Activated naive CD4-positive, alpha-beta T cell treated with Interleukin-2 at 50 U/mL for 16 hours (primary cell): ENCODE measurements at places on chromosomes 16 and 17.
A peak's percentile ranks its signal among the peaks of the same experiment; 100 is the strongest.

DNA sequence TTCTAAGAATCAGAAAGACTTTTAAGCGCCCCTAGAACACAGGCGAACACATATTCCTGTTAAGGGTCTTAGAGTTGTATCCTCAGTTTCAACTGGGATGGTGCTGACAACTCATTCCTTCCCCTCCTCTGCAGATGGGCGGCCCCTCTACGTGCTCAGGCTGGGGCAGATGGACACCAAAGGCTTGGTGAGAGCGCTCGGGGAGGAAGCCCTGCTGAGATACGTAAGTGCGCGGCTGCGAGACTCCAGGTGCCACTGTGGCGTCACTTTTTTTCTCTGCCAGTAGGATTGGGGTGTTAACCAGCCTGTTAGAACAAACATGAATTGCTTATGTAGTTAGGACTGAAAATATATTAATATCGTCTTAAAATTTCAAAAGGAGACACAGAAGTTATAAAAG is 62.7 kb downstream of the SEC14L1 start:
- DNase-seq, result no peak

GRCh38 chr16:84138824-84139627 is 6.0 kb downstream of the HSDL1 start:
- no peak for DNase-seq

GRCh38 chr17:7070712-7071111 is 9.3 kb downstream of the CLEC10A start:
- DNase-seq, result no peak

- DNase-seq, result peak; percentile 83
These were observed 910 bp downstream of the ITGAL start for GRCh38 chr16:30473231-30474073.

DNA sequence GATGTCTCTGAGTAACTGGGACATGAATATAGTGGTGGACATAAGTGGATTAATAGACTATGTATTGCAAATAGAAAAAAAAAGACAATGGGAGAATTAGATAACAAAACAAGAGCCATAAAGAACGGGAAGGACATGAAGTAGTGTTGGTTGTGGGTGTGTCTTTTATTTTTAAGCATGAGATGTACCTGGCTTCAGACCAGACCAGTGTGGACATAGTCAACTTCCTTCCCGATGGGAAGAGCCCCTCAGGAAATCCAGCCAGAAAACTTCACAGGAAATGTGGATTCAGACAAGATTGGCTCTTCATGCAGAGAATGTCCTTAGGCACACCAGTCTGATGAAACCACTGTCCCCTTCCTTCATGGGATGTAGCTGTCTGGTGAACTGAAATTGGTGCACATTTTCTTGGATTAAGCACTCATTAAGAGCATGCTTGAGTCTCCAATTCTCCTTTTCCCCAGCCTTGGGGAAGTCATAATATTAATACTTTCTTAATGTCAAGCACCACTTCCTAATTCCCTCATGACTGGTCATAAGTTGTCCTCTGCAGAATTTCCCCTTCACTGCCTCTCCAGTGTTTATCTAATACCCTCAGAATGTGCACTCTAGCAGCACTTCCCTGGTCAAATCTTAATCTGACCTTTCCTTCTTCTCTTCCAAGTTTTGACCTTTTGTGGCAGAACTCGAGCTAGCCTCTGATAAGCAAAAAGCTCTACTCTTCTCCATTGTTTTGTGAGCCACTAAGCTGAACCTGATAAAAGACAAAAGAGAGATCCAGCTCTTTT is 350.6 kb upstream of the MAF start:
- DNase-seq, result no peak

DNA sequence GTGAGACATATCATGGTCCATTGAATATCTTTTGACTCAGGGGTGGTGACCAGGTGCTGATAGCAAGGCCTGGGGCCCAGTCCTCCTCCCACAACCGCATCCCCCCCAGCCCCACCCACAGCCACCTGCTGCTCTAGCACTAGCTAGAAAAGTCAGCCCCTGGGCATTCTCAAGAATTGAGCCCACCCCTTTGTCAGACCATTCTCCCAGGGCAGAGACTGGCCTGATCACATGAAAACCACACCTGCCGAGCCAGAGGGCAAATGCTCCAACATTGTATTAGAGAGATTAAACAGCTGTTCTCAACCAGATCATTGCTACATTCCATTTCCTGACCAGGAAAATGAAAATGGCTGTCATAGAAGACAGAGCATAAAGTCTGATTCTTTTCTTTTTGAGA is 62.4 kb downstream of the RAB11FIP4 start:
- DNase-seq, result no peak

DNA sequence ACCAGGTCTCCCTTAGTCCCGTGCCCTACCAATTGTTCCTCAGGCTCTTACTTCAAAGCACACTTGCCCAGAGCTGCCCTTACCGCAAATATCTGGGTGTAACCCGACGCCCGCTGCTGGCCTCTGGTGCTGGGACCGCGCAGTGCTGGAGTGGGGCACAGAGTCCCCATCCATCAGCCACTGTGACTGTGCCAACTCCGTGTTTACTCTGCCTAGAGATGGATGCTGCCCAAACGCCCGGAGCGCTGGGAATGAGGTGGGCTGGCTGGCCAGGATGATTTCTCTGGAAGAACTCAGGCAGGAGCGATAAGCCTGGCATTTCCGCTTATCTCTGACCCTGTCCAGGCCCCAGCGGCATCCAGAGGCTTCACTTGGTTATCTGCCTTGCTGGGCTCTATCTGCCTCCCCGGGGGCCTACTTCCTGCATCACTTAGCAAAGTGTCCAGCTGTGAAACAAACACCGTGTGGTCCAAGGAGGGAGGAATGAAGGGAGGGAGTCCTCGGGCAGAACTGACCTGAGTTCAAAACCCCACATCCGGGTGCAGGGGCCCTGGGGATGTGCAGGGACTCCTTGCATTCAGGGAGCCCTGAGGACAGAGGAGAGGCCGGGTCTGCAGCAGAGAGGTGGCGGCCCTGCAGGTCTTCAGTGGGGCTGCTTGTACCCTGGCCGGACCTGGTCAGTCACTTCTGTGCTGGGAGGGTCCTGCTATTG is 9.4 kb upstream of the MYLK3 start:
- DNase-seq, result no peak

DNA sequence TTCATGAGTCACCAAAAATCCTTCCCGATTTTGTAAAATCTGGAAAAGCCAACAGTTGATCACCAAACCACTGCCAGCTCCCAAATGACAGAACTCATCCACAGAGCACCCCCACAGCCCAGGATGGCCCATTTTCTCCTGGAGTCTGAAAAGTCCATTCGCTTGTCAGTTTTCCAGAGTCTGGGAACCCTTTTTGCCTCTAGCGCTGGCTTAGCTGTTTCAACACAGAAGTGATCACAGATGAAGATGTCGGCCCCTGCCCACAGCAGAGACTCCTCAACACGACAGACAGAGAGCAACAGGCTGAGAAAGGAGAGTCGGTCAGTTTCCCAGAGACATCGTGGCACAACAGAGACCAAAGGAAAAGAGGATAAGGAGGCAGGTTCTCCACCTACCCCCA is 66.4 kb downstream of the NXN start:
- DNase-seq, result no peak

DNA sequence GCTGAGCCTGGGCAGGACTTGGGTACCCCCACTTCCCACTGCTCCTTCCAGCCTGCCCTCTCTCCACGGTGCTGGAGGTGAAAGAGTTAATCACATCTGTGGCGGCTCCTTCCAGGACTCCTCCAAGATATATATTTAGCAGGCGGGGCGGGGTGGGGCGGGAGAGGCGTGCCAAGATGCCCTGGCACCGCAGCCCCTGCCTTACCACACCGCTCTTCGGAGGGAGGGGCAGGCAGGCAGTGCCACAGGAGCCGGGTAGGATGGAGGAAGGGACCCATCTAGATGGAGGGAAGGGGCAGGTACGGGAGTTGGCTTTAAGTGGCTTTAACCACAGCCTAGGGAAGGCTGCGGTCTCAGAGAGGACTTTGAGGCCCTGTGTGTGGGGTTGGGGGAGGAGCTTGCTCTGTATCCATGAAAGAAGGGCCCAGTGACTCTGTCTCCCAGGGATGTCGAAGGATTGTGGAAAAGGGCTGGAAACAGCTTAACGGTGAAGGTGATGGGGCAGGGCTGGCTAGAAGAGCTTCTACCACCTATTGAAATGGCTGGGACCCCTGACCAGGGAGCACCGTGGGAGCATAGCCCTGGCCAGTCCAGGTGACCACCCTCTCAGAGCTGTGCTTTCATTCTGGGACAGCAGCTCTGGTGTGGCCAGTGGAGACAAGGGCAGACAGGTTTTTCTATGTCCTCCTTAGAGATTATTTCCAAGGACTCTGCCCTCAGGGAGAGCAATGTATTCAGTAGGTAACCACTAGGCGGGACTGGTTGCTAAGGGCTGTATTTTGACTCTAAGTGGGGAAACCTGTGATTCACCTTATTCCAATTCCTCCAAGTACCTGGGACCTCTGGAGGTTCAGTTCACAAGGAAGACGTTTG is 13.0 kb downstream of the GPR142 start:
- DNase-seq, result no peak

- DNase-seq, result no peak
These were observed 2.0 kb downstream of the P2RX1 start for GRCh38 chr17:3914312-3914670.

- DNase-seq, result peak; percentile 30
These were observed 138.7 kb upstream of the RPH3AL start for GRCh38 chr17:491086-492021.

- no peak for DNase-seq
These were observed 10.9 kb upstream of the HS3ST6 start for GRCh38 chr16:1929105-1929504.

DNA sequence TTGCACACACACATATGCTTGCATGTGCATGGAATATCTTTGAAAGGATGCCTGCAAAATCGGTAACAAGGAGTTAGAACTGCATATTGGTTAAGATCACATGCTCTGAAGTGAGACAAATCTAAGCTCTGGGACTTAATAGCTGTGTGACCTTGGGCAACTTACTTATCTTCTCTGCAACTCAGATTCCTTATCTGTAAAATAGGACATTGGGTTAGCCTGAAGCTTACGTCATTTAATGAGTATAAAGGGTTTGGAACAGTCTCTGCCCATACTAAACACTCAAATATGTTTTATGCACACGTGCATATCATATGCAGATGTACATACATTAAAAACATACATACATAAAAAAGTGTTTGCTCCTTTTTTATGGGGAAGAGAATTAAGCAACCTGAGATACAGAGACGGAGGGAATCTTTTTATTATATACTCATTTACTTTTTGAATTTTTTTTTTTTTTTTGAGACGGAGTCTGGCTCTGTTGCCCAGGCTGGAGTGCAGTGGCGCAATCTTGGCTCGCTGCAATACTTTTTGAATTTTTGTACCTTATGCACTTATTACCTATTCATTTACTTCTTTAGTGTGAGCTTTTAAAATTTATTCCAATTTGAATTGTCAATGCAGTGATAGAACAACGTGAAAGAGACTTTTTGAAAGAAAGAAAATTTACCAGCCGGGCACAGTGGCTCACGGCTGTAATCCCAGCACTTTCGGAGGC is 206.2 kb downstream of the CCDC182 start:
- DNase-seq, result no peak

DNA sequence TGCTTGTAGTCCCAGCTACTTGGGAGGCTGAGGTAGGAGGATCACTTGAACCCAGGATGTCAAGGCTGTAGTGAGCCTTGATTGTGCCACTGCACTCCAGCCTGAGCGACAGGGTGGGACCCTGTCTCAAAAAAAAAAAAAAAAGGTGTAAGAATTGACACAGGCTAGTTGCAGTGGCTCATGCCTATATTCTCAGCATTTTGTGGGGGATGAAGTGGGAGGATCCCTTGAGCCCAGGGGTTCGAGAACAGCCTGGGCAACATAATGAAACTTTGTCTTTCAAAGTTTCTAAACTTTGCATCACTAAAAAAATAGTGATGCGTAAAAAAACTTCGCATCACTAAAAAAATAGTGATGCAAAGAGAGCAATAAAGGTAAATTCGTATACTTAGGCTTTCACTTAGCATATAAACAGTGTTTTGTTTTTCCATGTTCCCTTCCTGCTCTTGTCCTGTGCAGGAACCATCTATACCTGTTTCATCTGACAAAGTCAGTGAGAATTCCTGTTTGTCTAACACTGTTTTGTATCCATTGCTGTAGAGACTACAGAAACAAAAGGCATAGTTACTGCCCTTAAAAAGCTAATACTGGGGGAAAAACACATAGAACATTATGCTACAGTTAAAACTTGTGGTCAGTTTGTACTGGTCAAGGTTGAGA is 32.1 kb downstream of the CTCF start:
- no peak for DNase-seq

GRCh38 chr17:39576187-39576586 is 31.5 kb downstream of the NEUROD2 start:
- no peak for DNase-seq

- no peak for DNase-seq
These were observed 18.4 kb downstream of the NPIPA1 start for GRCh38 chr16:14955546-14956231.

- DNase-seq, result no peak
These were observed 141.6 kb downstream of the PRKCA start for GRCh38 chr17:66444031-66444430.

DNA sequence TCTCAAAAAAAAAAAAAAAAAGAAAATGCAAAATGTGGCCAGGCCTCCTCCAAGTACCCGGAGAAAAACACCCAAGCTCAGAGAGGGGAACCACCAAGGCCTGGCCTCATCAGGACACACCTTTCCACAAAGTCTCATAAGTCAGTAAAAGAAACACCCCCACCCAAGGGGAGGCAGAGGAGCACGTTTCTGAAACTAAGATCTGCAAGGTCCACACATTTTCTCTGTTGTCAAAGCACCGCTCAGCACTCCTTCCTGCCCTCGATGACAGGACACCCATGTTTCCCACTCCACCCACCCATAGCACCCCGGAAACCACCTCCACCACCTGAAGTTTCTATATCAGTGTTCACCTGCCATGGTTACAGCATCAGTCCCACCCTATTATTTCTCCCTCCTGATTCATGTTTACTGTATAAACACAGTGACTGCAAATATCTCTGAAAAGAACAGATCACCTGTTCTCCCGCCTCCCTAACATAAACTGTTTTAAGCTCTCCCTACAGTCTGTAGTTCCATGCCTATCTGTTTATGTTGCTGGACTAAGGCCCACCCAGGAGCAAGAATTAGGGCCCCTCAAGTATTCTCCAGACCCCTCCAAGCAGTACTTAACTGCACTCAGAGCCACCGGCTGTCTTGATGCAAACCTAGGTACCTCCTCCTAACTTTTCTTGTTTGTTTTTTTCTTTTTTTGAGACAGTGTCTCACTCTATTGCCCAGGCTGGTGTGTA is 2.0 kb downstream of the CORO7 start:
- peak; percentile 91 for DNase-seq

GRCh38 chr16:52171481-52171880 is 375.5 kb downstream of the TOX3 start:
- DNase-seq, result no peak

DNA sequence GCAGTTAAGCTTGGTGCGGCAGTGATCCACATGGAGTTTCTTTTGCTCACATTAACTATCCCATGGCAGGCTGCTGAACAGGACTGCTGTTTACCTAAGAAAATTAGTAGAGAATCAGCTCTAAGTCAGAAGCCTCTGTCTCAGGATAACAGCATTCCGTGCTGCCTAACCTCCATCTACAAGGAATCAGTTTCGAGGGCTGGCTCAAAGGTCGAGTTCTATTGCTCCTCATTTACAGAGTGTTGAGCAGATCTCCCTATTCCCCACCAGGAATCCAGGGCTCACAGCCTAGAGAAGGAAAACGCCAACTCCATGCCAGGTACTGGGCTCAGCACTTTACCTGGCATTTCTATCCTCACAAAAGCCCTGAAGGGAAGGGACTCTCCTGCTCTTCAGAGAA is 9.9 kb downstream of the GINS2 start:
- DNase-seq, result no peak
